NCI-H1048 (cell line): ENCODE measurements at places on chromosomes 7 and 10.

DNA sequence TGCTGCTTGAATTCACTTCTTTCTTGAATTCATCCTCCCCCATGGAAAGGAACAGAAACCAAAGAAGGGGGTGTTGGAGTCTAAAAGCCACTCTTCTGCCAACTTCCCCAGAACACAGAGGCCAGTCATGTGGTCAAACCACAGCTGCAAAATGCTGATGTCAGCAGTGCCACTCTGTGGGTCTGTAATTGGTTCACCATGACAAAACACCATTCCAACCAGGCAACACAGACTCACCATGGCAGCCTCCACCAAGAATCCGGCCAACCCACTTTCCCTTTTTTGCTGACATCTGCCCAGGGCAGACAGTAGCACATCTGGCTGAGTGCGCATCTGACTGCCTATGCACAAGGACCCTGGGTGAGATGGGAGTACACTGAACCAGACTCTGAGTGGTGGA, 16.8 kb downstream of the OSBPL3 start:
- DNase-seq, result no peak

GRCh38 chr10:104233817-104234216, 1.7 kb upstream of the CFAP43 start:
- no peak for DNase-seq

GRCh38 chr7:156665101-156665500, 24.5 kb downstream of the RNF32 start:
- no peak for DNase-seq

DNA sequence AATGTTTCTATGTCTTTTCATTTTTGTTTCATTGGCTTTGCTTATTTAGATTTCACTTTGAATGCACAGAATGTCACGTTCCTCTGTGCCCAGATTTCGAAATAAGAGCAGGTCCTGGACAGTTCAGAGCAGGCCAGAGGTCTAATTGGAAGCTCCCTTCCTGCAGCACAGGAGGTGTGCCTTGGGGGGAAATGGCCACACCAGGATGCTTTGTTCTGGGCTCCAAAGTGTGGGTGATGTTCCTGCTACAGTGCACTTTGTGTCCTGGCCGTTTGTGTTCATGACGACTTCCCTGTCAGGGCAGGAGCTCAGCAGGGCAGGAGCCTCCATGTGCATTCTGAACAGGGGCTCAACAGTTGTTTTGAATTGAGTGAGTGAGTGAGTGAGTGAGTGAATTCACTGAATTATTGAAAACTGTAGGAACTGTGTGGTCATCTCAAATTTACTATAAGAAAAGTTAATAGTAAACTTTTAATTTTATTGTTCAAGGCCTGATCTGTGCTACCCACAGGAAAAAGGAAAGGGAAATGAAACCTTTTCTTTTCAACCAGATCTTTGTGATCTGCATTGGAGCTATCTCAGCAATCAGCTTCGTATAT, 109.5 kb upstream of the GJD4 start:
- no peak for DNase-seq

DNA sequence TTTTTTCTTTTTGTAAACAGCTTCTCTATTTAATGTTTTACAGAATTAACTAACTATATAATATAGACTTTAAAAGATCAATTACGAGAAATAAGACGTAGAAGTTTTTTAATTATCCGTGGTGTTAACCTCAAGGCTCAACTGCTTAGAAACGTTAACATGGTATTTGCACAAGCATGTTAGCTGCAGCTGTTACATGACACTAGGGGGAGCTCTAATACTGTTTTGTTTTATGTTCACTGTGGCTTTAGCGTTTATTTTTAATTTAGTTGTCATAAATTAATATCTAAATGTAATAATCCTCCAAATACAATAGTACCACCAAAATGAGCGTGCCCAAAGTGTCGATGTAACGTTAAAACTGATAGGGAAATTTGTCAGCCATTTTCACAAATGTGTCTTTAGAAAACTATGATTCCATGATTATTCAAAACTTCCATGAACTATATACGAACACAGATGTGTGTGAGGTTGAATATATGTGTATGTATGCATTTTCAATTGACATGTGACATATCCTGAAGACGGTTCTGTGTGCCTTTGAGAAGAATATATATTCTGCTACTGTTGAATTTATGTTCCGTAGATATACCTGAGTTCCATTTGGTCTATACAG, 828.8 kb upstream of the MBL2 start:
- DNase-seq, result peak; percentile 17

GRCh38 chr7:40133561-40134427, 628 bp downstream of the MPLKIP start:
- no peak for DNase-seq

DNA sequence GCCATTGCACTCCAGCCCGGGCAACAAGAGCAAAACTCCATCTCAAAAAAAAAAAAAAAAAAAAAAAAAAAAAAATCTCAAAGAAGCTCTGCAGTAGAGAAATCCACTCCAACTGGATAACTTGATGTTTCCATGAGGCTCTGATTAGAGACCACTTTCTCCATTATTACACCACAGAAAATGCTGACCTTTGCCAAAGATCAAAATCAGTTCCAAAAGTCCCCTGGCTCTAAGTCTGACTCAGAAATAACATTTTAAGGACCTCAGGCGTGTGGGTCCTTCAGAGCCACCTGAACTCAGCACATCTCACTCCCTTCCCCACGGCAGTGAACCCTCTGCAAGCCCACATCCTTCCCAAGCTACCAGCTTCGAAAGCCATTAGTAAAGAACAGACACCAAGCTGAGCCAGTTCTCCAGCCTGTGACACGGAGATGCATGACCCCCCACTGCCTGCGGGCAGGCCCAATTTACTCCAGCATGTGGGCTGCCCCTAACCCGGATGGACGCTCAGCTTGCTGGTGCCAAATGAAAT, 13.8 kb upstream of the TMEM120A start:
- no peak for DNase-seq

- DNase-seq, result no peak
Measured at GRCh38 chr10:78752221-78752620, 316.5 kb upstream of the ZMIZ1 start.

GRCh38 chr10:44990302-44990655, 10.4 kb upstream of the ZNF22 start:
- no peak for DNase-seq

- no peak for DNase-seq
Measured at GRCh38 chr10:7117806-7118674, 292.8 kb downstream of the SFMBT2 start.

DNA sequence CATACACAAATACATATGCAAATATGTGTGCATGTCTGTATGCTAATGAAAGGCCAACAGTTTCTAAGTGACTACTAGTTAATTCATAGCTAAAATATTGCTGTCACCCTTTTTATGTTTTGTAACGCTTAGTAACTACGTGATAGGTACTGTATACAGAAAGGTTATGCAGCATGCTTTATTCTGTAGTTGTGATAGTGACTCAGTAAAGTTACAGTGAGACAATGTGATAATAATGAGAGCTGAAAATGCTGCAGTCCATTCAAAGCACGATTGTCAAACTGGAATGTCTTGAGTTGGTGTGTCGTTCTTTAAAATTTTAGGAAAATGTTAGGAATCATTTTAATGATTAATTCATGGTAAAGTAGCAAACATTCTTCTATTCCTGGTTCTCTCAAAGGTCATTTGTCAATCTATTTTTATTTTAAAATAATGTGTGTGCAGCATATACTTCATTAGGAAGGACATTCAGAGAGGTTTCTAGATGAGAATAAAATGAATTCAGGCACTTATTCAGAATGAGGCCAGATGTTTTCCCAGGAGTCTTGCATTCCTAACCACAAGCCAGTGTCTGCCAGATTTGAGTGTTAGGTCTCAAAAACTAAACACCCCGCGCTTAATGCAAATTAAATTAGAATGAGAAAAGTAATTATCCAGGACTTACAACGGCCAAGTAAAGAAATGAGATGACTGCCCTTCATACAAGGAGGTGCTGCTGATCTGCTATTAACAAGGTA, 408.8 kb upstream of the FZD8 start:
- DNase-seq, result no peak

DNA sequence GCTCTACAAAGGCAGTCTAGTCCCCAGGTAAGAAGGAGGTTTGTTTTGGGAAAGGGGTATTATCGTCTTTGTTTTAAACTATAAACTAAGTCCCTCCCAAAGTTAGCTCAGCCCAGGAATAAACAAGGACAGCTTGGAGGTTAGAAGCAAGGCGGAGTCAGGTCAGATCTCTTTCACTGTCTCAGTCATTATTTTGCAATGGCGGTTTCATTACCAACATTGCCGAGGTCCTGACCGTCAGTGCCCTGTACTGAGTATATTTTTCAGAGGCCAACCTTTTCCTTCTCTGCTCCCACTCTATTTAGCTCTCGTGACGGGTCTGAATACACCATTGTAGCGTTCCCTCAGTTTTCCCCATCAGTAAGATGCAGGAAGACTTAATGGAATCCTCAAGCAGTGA, 184.5 kb downstream of the PRKCQ start:
- no peak for DNase-seq

GRCh38 chr10:3786295-3787015, 1.4 kb upstream of the KLF6 start:
- no peak for DNase-seq

DNA sequence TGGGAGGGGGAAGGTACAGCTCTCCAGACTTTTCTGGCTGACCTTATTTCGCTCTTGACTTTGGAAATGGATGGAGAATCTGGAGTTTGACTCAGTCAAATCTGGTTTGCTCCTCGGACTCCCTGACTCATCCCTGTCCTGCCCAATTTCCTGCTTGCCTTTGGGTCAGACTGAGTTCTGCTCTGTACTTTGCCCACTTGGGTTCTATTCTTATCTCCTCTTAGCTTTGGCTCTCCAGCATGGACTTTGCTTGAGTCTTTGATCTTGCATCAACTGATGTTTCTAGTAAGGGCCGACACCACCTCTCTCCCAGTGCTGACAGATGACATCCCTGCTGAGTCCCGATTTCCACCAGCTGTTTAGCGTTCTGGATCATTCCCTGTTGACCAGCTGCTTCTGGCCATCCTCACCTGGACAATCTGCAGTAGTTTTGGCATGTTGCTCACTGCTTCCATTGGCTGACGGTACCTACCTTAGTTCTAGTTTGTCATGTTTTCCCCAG, 335.3 kb downstream of the SUGCT start:
- DNase-seq, result no peak

DNA sequence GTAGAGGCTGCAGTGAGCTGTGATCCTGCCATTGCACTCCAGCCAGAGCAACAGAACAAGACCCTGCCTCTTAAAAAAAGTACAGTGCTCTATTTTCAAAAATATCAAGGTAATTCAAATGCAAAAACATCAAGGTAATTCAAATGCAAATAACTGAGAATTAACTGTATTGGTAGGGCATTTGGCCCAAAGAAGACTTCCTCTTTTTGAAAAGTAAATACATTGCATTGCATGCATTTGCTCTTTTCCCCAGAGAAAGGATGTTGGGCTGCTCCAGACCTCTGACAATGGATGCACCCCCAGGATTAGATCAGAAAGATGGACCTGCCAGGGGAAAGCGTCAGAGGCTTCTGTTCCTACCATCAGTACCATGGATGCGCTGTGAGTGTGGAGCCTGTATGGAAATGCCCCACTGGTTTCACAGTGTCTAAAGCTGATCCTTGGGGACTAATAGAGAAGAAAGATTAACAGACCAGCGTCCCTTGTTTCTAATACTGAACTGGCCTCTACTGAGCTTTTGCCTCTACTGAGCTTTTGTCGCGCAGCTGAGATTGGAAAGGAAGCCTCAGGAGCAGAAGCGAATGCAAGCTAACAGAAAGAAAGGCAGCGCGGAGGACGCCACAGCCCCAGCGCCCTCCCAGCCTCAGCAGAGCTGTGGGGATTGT, 93.5 kb upstream of the LYZL2 start:
- DNase-seq, result no peak

DNA sequence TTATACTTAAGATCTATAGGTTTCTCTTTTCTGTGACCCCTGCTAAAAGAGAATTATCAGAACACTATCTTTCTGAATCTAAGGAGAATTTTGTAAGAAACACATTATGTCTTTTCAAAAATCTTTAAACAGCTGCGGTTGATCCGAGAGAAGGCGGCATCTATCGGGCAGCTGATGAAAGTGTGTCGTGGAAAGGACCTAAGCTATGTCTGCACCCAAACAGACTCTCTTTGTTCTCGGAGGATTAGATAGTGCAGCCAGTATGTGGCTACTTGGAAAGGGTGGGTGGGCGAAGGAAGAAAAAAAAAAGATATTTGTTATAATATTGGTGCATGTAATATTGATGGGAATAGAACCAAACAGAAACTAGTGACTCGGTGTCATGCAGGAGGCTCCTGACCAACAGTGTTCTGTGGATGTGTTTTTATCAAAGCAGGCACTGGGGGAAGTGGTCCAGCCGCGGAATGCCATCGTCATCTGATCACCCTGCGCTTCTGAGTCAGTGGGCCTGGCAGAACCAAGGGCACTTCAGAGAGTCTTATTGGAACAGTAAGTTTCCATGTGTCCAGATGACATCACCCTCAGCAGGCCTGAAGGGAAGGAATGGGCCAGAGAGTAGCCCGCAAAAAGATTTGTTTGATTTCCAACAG, 509.7 kb upstream of the AKR1E2 start:
- DNase-seq, result no peak

- DNase-seq, result no peak
Measured at GRCh38 chr10:112525200-112525599, 78.2 kb downstream of the VTI1A start.

DNA sequence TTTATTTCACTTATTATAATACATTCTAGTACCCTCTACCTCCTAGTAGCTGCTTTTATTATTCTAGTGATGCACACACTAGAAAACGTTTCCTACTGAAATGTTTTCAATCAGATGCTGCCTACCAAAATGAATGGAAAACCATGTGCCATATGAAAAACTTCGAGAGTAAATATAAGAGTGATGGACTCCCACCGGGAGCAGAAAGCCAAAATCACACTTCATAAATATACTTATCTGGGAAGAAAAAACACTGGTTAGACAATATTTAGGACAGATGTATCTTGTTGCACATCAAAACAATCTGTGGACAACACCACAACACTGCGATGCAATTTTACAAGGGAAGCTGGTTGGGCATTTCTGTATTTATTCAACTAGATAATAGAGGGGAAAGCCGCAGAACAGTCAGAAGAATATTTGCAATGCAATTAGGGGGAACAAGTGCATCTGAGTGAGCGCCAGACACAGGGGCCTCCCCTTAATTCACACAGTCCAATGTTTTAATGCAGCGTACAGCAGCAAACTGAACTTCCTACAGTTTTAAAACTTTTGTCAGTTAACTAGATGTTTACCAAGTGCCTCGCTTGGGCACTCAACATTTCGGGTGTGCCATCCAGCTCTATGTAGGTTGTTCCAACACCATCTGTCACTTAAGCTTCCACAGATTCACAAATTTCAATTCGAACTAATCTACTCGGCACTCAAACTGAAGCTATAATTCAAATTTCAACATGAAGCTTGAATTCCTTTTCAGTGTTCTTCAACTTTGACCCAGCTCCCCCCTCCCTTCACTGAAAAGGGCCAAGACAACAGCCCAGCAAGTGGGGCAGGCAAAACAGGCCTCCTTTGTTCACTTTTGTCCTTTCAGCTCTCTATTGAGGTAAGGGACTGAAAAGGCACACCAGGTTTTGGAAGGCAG, 7.4 kb downstream of the NRCAM start:
- DNase-seq, result no peak

- no peak for DNase-seq
Measured at GRCh38 chr10:104622598-104623209, 18.4 kb upstream of the SORCS3 start.

- DNase-seq, result no peak
Measured at GRCh38 chr7:2687881-2688318, at the start of gene AMZ1. Gene AMZ1 (plus strand): TSS chr7:2688202. CDS start chr7:2700452, 12,250 bp downstream.
